ENCODE measurements at places on chromosomes 5 and 9.

GRCh38 chr5:145637396-145637795 is 197.7 kb downstream of the PRELID2 start:
- DNase-seq = no peak

GRCh38 chr5:73136055-73136562 is 15.7 kb downstream of the TMEM171 start:
- DNase-seq = no peak

DNA sequence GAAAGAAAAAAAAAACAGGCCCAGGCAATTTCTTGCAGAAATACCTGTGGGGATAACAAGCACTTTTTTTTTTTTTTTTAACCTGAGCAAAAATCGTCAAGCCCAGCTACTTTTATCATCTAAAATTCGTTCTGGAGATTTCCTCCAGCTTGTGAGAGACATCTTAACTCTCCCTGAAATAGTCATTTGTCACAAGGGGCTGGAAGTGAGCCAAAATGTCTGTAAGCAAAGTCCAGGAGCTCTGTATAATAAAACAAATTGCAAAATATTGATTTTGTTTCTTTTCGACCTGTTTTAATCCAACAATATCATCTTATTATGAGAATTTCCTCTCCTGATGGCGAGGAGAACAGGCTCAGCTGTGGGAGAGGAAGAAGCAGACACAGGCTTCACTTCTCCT is 168.4 kb downstream of the TTLL11 start:
- no peak for DNase-seq

GRCh38 chr5:56233230-56233629 is at the start of gene ANKRD55:
ANKRD55 (minus strand) TSS chr5:56233330; CDS start chr5:56232913, 417 bp downstream.
- no peak for DNase-seq

DNA sequence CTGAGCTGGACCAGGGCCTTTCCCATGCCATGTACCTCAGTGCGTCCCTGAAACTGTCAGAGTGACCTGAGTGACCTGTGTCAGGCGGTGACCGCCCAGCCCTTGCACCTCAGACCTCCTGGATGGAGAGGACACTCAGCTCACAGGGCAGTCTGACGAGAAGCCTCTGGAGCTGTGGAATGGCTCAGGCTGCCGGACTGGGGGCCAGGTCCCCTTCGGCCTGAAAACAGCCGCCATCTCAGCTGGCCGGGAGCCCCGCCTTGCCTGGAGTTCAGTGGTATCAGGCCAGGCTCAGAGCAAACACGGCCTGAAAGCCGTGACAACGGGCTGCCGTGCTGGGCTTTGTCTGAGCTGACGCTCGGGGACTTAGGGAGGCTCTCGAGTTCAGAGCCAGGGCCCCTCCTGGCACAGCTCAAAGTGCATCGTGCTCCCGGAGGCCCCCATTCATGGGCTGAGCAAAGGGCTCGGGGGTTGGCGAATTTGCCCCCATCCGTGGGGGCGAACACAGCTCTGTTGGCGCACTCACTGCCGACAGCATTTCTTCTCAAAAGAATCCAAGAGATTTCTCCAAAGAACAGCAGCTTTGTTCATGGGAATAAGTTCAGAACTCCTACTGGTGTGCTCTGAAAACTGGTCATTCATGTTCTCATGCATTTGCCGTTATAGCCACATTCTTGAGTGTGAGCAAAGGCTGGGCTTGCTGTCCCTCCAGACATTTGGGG is 8.4 kb upstream of the SLC9A3 start:
- no peak for DNase-seq

- no peak for DNase-seq
These were observed 34.6 kb upstream of the PHF2 start for GRCh38 chr9:93541581-93542349.

DNA sequence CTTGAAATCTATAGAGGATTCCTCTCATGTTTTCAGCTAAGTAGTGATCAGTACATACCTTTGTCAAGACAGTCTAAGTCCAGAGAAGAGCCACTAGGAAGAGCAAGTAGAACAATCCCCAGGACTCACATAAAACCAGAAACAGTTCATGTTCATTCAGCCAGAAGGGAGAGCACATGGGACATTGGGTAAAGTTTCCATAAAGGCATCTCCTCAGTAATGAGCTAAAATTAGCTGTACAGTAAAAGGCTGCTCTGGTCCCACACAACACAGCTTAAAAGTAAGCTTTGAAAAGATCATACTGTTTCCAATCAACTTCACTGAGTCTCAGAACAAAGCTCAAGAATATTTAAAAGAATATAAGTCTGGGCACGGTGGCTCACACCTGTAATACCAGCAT is 32.4 kb downstream of the HOMER1 start:
- DNase-seq = no peak

DNA sequence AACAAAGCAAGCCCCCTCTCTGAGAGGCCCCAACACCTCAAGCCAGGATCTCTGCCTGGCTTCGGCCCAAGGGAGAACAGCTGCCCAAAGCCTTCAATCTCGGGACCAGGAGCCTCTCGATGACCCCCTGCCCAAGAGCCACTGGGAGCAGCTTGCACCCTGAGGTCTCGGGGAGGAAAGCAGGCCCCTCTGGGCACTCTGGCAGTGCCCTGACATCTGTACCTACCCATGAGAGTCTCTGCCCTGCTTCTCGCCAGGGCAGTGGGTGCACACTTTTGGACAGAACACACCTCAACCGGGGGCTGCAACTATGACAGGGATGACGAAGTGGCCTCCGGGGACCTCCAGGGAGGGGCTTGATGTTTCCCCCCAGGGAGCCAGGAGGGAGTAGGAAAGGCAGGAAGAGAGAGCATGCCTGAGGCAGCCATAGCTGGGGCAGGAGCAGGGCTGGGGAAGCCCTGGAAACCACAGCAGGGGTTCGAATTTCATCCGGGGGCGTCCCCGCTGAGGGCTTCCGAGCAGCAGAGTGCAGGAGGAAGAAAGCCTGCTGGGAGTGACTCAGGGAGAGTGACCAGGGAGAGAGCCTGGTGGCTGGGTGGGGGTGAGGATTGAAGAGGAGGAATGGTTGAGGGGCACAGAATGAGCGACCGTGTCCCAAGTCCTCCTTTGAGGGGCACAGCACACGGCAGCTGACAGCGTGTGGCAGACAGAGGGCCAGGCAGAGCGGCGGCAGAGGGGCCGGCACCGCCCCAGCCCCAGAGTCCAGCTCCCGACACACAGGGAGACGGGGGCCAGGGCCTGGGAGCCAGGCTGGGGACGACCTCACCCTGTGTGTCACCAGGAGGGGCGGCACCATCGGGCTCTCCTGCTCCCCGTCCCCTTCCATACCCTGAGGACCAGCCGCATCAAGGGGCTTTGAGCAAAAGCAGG is 1.8 kb downstream of the LPCAT1 start:
- no peak for DNase-seq

DNA sequence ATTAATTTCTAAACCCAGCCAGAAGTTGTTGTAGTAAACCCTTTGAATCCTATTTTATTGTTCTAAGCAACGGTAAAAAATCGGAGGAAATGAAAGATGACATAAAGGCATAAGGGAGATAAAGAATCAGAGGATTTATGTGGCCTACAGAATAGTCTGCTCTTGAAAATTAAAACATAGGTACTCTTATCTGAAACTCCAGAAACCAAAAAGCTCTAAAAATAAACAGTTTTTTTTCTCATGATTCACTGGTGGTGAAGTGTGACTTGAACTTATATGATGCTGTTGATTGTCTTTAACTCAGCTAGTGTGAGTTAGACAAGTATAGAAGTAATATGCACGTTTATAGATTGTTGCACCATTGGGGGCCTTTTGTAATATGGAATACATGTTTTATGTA is 80.3 kb downstream of the HSD17B4 start:
- no peak for DNase-seq

DNA sequence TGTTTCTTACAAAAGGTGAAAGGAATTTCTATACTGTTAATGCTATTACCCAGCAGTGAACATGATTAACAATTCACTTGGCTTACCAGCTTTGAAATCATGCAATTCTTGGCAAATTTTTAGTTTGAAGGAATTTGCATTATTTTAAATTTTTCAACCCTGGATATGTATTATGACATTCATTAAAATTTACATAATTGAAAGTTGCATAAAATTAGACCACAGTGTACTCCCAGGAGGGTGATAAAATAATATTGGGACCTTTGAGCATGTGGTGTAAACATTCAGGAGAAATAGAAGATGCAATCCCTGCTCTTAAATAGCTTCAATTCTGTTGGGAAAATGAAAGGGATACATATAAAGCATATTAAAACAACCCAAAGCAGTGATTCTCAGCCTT is 412.2 kb upstream of the SGCD start:
- no peak for DNase-seq

- DNase-seq = no peak
These were observed 117.2 kb upstream of the TBCA start for GRCh38 chr5:77893225-77893860.

DNA sequence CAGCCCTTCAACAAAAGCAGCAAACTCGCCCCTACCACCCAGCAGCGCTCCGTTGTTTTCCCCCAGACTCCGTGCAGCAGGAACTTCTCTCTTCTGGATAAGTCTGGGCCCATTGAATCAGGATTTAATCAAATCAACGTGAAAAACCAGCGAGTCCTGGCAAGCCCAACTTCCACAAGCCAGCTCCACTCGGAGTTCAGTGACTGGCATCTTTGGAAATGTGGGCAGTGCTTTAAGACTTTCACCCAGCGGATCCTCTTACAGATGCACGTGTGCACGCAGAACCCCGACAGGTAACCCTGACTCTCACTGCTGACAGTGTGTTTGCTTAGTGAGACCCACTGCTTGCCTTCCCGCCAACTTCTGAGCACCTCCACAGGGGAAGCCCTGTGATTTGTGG is 81.8 kb downstream of the PRDM6 start:
- no peak for DNase-seq

GRCh38 chr9:94995048-94995693 is 268.7 kb downstream of the AOPEP start:
- DNase-seq = no peak

Data from stimulated activated CD8-positive, alpha-beta memory T cell treated with anti-CD3 and anti-CD28 coated beads, Interleukin-15, amount 100 ng/mL, for 24 hours (primary cell).